Right ventricle myocardium superior (tissue), 1 donor: ENCODE measurements at places on chromosomes 1 and 21. TPM values are rescaled to one million over a fixed set of nuclear protein-coding genes. Genes with fewer than 3 reads are reported as not detected.
A peak's percentile ranks its signal among the peaks of the same experiment; 100 is the strongest.

The MPZ gene
- total RNA-seq, result 4.8 TPM

The FBXO2 gene
- 2.3 TPM for total RNA-seq

DNA sequence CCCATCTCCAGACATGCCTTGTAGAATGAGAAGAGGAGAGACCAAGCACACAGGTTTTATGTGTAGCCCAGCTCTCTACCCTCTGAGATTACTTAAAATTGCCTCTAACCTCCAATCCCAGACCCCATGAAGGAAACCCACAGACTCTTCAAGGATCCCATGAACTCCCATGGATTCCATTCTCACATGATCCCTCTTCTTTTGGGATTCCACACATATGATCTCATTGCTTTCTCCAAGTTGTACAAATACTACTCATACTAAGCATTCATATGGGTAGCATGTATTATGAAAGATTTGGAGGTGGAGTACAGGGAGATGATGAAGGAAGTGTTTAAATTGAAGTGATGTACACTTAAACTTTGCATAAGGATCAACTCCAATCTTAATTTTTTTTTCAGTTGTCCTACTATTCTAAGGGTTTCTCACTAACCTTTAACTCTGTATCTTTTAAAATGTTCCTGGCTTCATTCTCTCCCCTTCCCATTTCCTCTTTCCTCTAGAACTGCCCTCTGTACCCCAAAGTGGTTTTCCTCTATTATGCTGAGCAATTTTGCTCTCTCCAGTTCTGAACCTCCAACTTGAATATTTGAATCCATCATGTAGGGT, 41.6 kb downstream of the MFSD2A start:
- DNase-seq, result no peak

- no peak for DNase-seq
Observed at GRCh38 chr1:40017951-40018575, 22.5 kb upstream of the CAP1 start.

The PRR9 gene
- not detected for total RNA-seq

The DMRTA2 gene
- total RNA-seq, result not detected

DNA sequence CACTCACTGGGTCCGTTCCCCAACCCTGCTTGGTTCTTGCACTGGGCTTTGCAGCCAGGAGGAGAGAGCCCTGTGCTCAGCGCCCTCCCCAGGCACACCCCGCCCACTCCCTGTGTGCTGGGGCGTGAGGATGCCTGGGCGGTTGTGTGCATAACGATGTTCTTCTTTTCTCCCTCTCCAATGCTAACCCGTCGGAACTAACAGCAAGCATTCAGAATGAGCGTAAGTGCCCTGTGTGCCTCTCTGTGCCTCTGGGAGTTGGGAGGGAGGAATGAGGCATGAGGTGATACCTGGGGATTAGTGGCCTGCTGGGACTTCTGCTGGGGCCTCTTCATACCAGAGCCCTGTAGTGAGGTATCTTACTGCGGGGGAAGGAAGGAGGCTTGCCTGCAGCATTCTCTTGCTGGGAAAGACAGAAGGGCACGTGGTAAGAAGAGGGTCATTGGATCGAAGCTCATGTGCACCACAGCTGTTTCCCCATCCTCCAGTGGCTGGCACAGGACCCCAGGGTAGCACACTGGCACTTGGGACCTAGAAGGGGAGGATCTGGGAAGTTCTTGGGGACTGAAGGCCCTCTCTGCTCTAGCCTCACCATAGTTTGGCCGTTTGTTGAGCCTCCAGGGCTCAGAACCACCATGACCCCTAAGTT, 79.8 kb downstream of the NFASC start:
- no peak for DNase-seq

DNA sequence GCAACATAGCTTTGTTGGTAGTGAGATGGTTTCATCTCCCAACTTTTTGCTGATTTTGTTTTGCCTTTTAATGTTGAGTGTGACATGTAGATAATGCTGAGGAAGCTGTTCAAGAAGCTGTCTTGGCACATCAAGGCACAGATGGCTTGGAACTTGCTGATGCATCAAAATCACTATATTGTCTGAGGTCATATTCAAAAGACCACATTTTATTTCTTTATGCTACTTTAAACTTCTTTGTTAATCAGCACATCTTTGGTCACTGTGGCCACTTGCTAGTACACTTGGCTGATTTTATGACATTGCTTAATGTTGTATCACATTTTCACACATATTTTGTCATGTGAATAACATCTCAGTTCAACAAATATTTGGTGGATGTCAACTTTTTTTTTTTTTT, 87.1 kb upstream of the BCL10 start:
- DNase-seq, result no peak

- DNase-seq, result no peak
Observed at GRCh38 chr1:88221411-88221810, 462.7 kb upstream of the PKN2 start.

GRCh38 chr21:19461481-19462205, 1058.1 kb upstream of the TMPRSS15 start:
- DNase-seq, result no peak

The MTF2 gene
- total RNA-seq, result 8.1 TPM

GRCh38 chr1:235855811-235856429, 10.8 kb downstream of the LYST start:
- DNase-seq, result no peak

The TNFSF4 gene
- 0.73 TPM for total RNA-seq

The RHCE gene
- total RNA-seq, result 1.0 TPM

- DNase-seq, result peak; percentile 17
Observed at GRCh38 chr1:36396359-36396758, 1.3 kb downstream of the LSM10 start.

The TRMT1L gene
- 25.6 TPM for total RNA-seq

GRCh38 chr1:241776911-241777310, 71.1 kb upstream of the EXO1 start:
- DNase-seq, result no peak

The PLA2G5 gene
- 56.7 TPM for total RNA-seq

The IFI44 gene
- total RNA-seq, result 6.7 TPM

DNA sequence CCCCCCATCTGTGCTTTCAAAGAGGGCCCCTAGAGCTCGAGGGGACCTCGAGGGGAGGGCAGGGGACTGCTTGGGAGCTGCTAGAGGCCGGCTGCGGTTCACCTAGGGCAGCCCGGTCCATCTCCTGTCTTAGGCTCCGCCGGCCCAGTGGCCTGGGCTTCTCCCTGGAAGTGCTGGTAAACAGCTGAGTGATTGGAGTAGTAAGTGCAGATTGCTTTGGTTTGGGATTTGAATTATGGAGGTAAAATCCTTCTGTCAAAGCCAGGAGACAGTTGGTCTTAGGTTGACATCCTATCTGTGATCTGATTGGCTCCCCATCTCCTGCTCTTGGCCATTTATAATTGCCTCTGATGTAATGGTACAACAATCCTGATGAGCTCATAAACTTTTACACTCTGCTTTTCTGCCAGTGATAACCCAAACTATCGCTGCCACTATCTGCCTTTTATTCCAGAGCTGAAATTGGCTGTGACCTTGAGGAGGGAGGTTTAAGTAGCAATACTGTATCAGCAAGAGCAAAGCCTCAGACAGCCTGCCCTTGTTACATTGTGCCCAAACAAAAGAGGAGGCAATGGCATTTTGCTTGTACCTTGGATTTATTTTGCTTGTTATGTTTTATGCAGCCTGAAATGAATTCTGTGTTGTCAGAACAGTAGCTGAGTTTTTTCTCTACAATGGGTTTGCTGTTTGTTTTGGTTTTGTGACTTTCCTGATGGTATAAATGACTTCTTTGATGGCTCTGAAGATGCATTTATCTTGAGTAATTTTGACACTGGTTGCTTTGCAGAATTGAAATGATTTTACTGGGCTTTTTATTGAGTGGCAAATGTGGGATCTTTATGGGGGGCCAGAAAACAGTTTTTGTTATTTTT, 2.4 kb downstream of the ARID1A start:
- DNase-seq, result peak; percentile 52

- DNase-seq, result no peak
Observed at GRCh38 chr1:202264726-202265125, 71.1 kb downstream of the LGR6 start.

- DNase-seq, result no peak
Observed at GRCh38 chr1:223227486-223228196, 84.6 kb upstream of the TLR5 start.

GRCh38 chr1:226217273-226217672, 6.2 kb upstream of the MIXL1 start:
- DNase-seq, result no peak

DNA sequence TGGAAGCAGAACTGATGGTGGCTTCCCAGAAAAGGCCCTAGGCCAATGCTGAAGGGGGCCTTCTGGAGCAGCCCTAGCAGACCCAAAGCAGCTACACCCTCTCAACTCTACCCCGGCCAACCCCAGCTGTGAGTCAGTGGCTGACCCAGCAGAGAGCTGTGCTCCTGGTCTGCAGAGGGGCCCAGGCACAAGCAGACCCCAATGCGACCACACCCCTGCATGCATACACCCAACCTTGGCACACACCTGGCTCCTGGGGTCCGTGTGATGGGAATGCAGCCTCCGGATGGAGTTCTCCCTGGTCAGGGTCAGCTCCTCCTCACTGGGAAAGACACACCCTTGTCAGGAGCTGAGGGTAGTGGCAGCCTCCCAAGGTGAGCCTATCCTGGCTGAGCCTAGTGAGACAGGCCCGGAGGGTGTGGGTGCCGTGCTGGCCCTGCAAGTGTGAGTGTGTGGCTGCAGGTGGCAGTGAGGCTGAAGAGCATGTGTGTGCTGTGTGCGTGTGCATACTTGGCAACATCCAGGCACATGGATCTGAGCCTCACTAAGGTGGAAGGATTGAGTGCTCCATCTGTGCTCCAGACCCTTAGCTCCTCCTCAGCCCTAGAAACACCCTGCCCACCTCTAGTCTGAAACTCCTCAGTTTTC, 3.9 kb upstream of the ARHGAP30 start:
- no peak for DNase-seq

- no peak for DNase-seq
Observed at GRCh38 chr1:25538191-25538767, 5.1 kb upstream of the LDLRAP1 start.

DNA sequence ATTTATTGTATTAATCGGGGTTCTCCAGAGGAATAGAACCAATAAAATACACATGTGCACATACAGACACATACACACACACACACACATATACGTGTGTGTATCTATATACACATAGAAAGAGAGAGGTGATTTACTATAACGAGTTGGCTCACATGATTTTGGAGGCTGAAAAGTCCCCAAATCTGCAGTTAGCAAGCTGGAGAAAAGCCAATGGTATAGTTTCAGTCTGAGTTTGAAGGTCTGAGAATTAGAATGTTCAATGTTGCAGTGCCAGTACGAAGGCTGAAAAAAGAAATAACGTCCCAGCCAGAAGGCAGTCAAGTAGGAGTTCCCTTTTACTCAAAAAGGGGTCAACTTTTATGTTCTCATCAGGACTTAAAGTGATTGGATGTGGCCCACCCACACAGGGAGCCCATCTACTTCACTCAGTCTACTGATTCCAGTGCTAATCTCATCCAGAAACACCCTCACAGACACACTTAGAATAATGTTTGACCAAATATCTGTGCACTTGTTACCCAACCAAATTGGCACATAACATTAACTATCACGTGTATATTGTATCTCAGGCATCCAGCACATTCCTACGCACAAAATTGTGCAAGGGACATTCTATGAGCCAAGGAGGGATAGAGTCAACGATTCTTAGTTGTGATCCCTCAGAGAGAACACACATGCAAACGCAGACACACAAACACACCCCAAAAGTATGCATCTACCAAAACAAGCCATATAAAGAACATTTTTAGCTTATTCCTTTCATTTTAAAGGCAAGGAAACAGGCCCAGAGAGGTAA, 195.5 kb upstream of the DUSP10 start:
- no peak for DNase-seq

DNA sequence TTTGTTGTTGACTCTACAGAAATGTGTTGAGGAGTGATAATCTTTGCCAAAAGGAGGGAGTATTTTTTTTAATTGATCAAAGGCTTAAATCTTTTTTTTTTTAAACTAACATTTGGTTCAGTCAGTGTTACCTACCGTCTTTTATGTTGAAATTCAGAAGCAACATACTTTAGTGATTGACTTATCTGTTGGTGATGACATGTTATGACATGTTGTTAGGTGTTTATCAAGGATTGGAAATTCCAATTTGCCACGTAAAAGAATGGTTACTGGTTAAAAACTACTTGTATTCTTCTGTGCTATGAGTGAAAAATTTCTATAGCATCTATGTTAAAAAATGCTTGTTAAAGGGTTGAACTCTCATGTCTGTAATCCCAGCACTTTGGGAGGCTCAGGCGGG, 61.2 kb downstream of the DNM3 start:
- DNase-seq, result no peak

The C4BPB gene
- 0.46 TPM for total RNA-seq

The EPHA10 gene
- 0.13 TPM for total RNA-seq

- DNase-seq, result peak; percentile 44
Observed at GRCh38 chr1:41883507-41883906, 35.2 kb downstream of the HIVEP3 start.
